ENCODE measurements at places on chromosomes 12 and 14.

- DNase-seq = no peak
These were observed 28.4 kb upstream of the TDRD9 start for GRCh38 chr14:103899833-103900232.

- DNase-seq = no peak
These were observed 17.8 kb upstream of the PRMT8 start for GRCh38 chr12:3473171-3473570.

DNA sequence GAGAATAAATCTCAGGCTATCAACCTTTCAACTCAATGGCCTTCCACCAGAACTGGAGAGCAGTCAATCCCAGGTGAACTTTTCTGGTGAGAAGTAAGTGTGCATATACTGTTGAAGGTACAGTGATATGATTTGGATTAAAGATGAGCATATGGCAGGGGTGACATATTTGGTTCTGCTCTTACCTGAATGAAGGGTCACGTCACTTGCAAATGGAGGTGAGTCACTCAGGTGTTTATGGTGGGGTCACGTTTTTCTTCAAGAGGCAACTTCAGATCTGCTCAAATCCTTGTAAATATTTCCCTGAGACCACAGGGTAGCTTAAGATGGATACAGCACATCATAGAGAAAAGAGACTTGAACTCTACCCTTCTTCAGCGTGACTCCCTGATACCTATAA is 143.2 kb downstream of the BRMS1L start:
- no peak for DNase-seq

- DNase-seq = no peak
These were observed 15.6 kb downstream of the SMUG1 start for GRCh38 chr12:54173066-54173726.

GRCh38 chr12:113234483-113234882 is 13.2 kb downstream of the TPCN1 start:
- no peak for DNase-seq

DNA sequence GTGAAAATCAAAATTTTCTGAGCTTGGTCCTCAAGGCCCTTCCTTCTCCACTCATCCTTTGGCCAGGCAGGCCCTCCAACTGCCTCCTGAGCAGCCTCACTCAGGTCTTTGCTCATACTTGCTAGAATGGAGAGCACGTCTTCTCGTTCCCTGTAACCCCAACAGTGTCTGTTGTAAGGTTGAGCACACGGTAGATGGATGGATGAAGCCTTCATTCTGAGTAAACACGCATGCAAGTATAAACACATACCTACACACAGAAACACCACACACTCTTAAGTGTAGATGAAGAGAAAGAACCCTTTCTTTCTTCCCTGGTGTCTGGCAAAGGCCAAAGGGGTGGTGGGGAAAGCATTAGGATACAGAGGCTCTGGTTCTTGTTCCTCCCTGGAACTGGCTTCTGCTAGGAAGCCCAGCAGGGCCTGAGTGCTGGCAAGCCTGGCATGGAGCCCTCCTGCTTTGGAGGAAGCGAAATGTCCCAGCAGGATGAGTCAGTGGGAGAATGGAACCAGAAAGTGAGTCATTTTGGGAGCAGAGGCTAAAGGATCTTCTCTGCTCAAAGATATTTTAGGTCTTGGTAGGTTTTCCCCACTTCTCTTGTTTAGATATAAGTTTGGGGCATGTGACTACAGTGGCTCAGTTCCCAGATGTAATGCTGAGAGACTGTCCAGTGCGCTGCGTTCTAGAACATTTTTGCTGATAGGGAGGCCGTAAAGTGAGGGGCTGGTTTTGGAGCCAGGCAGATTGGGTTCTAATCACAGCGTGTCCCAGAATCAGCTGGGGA is 127.4 kb downstream of the CACNA1C start:
- DNase-seq = no peak

DNA sequence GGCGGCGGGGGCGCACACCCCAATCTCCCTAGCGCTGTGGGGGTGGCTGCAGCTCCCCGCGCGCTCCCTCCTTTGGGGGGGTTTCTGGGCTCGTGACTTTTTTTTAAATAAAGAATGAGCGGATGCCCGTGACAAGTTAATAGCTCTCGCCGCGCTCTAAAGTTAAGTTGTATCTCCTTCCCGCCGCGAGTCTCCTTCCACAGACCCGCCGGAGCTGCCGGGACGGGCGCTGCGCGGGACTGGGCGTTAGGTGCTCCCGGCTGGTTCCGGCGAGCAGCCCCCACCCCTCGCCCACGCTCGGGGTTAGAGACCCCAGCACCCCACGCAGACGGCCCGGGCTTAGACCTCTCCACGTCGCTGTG is 82.6 kb upstream of the HMGA2 start:
- no peak for DNase-seq

DNA sequence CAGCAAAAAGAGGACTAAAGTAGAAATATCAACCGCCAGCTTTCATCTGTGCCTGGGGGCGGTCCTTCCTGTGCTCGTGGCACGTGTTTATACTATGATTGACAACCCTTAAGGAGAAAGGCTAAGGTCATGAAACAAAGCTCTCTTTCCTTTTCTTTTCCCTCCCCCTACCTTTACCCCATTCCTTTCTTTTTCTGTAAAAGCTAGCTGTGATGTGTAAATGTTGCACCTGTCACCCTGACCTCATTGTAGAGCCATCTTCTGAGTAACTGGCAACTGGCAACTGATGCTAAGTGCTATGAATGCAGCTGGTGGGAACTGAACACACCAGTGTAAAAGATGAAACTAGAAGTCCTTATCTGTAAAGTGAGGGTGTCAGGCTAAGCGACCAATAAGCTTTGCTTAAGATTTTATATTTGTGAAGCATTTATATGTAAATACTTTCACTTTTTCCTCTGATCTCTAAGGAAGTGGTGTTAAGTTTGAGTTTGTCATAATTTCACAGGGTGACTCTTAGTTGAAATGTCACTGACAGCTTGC is 102.8 kb upstream of the BCAT1 start:
- DNase-seq = peak; percentile 86
